ENCODE measurements at places on chromosomes 6 and 20.

GRCh38 chr20:2314759-2315439, 19.1 kb downstream of the TGM3 start:
- no peak for DNase-seq

DNA sequence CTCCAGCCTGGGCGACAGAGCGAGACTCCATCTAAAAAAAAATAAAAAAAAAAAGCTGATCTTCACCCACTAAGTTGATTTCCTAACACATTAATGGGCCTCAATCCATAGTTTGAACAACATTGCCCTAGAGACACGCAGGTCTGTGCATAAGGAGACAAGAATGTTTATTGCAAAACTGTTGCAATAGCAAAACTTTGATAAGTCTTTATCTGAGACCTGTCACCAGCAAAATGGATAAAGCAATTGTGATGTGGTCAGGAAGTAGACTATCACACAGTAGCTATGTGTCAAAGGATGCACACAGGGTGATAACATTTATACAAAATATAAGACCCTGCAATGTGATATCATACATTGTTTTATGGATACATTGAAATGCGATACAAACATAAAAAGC, 4.2 kb upstream of the ITPR3 start:
- DNase-seq = no peak

DNA sequence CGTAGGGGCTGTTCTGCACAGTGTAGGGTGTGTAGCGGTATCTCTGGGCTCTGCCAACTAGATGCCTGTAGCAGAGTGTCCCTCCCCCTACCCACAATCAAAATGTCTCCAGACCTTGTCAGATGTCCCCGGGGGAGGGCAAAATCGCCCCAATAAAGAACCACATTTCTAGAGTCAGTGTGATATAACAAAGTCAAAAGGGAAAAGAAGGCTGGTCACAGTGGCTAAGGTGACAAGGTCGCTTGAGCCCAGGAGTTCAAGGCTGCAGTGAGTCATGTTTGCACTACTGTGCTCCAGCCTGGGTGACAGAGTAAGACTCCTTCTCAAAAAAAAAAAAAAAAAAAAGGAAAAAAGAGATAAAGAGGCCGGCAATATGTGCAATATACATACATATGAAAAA, 11.7 kb upstream of the CEP43 start:
- no peak for DNase-seq

DNA sequence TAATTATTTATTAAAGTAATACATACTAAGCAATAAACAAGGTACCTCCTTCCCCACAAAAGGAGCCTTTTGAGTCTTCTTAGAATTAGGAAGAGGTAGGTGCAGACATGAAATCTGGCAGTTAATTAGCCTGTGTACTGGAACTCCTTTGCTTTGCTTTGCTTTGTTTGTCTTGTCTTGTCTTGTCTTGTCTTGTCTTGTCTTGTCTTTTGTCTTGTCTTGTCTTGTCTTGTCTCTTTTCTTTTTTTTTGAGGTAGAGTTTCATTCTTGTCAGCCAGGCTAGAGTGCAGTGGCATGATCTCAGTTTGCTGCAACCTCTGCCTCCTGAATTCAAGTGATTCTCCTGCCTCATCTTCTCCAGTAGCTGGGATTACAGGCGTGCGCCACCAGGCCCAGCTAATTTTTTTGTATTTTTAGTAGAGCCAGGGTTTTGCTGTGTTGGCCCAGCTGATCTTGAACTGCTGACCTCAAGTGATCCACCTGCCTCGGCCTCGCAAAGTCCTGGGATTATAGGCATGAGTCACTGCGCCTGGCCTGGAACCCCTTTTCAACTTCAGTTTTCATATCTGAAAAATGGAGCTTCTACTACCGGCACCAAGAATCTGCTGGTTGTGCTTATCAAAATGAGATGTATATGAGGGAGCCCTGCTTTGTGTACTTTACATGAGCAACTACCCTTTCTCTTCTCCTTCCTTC, 301.2 kb downstream of the CDKAL1 start:
- DNase-seq = no peak

- DNase-seq = no peak
These were observed 16.6 kb downstream of the IRF4 start for GRCh38 chr6:408148-408547.

DNA sequence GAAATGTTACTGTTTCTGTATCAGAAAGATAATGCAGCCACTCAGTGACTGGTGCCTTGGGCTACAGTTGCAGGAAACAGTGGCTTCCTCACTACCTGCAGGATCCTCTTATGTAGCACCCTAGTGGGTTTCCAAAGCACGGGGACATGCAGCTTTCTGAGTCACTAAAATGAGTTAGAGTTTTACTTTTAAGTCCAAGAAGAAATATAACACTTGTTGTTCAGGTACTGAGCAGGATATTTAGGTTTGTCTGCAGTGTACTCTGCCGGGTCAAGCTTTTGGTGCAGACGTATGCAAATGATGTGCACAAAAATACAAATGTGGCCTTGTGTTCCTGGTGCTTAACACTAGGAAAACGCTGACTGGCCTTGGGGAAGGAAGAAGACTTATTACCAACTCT, 22.0 kb downstream of the ACSS1 start:
- no peak for DNase-seq

DNA sequence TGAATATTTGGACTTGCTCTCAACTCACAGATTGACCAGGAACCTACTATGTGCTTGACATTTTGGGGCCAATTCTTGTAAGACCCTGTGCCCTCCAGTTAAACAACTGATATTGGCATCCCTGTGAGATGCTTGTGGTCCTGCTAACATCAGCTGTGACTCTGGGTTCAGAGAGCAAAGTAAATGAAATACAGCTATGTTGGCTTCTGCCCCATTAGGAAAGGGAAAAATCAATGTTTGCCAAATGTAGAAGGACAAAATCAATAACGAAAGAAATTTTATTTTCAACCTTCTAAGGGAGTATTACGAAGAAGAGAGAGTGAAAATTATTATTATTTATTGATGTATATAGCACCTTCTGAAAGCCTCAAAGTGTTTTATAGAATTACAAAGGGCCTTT, 266.9 kb upstream of the ARID1B start:
- no peak for DNase-seq

GRCh38 chr20:58478141-58478805, 36.9 kb downstream of the APCDD1L start:
- DNase-seq = no peak

- DNase-seq = no peak
These were observed 96.8 kb upstream of the MLIP start for GRCh38 chr6:54014440-54014839.

DNA sequence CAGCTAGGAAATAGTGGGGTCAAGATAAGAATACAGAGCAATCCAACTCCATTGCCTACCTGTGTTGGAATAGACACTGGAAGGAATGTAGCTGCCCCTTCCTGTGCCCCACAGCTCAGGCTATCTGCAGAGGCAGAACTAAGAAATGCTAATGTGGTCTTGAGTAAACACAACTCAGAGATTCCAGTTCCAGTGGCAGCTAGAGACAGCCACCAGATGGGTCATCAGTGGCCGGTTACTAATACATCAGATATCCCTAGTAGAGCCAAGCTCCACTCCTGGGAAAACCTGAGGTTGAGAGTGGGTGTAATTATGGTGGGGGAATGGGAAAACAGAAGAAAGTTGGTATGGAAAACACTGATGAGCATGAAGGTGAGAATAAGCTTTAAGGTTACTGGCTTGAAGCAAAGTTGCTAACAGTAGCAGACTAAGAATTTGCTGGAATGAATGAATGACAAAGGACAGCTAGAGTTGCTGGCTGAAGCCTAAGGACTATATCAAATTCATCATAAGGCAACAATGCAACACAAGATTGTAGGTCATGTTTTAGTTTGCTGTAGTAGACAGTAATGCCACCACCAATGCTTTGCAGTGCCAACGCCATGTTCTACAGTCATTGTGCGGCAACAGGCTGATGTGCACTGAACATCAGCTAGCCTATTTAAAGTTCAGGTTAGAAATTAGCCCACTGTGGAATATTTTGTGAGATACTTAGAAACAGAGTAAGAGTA, 28.3 kb upstream of the FAM83C start:
- DNase-seq = no peak

Measured in GM12892 (cell line).